ENCODE measurements at places on chromosomes 1 and 21.

- DNase-seq, result no peak
Observed at GRCh38 chr1:206737729-206738201, 32.8 kb upstream of the IL19 start.

DNA sequence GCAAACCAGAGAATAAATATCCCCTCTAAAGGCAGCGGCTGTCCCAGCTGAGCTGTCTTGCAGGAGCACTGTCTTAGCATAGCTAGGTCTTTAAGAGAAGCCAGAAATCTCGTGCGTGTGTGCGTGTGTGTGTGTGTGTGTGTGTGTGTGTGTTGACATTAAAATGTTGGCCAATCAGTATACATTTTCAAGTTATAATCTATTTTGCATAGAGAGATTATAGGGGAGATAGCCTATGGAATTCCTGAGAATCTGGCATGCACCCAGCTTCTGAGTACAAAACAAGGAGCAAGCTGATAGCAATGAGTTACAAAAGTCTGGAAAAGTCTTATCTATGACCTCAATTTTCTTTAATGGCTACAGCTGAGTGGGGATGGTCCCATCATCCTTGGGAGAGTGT is 17.7 kb downstream of the METTL13 start:
- no peak for DNase-seq

- no peak for DNase-seq
Observed at GRCh38 chr1:242241936-242242335, 243.0 kb upstream of the MAP1LC3C start.

DNA sequence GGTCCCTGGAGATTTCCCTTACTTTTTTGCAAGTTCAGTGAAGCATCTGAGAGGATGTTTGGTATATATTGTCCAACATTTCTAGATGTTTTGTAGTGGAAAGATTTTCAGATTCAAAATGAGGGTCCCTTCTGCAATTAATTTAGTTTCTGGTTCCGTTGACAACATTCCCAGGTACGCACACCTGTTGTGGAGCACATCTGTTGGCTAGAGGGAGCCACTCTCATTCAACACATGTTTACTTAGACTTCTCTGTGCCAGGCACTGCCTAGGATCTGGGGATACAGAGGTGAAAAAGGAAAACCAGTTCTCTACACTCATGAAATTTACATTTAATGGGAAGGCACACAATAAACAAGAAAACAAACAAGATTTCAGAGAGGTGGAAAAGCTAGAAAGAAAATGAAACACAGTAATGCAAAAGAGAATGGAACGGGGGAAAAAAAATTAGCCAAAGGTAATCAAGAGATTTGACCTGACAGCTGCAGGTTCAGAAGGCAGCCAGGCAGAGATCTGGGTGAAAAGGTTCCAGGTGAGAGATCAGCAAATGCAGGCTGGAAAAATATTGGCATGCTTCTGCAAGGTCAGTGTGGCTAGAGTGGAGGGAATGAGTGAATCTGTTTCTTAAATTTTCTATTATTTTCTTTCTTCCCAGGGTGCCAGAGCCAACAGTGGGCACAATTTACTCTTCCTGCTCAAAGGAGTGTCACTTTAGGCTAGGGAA is 48.4 kb upstream of the KAZN start:
- no peak for DNase-seq

DNA sequence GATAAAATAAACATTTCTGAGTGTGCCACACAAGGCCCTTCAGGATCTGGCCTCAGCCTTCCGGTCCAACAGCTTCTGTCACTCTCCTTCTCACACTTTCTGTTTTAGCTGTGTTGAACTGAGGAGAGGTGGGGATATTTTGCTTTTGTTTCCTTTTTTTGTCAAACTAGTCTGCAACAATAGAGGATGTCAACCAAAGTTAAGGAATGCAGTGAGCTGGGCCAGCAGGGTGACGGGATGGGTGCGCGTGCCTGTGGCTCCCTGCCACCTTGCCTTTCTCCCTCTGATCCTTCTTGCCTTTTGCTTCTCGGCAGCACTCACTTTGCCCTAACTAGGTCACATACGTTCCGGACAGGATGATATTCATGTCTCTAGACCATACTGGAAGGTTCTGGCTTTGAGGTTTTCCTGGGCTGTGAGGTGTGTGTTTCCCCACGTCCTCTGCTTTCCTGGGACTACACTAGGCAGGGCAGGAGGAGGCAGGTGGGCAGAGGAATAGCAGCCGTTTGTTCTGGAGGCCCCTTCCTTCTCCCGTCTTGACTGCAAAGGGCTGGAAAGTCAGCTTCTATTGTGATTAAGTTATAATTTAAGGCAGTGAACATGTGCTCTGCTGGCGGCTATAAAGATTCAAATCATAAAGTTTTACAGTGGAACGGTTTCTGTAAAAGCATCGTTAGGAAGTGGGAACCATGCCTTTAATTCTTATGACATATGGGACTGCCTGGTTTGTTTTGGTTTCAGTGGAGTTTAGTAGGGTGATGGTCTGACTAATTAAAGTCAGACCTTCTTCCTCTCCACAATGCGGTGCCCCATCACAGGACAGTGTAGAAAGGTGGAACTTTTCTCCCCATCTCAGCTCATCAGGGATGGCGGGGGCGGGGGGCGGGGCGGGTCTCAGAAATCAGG is 67.8 kb downstream of the RNF220 start:
- no peak for DNase-seq

GRCh38 chr1:30834253-30834652 is 74.3 kb downstream of the SDC3 start:
- DNase-seq, result no peak

- no peak for DNase-seq
Observed at GRCh38 chr1:209610631-209610905, 27.1 kb downstream of the CAMK1G start.

DNA sequence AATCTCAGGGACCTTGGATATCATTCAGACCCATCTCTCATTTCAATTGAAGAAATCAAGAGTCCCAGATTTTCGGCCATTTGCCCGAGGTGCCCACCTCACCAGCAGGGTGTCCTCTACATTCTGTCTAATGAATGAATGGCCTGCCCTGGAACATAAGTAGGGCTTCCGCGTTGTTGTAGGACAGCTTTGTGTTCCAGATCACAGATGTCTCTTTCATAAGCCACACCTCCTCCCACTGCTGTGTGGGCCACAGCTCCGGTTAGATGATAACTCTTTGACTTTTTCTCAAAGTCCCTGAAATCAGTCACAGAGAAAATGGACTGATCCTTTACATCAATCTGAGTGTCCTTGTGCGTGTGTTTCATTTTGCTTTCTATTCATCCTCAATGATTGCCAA is 144.4 kb downstream of the RGS7 start:
- no peak for DNase-seq

- no peak for DNase-seq
Observed at GRCh38 chr1:226541631-226542622, 6.6 kb upstream of the STUM start.

- DNase-seq, result no peak
Observed at GRCh38 chr1:234619794-234620247, 9.8 kb upstream of the IRF2BP2 start.

GRCh38 chr1:8329439-8329838 is 11.5 kb downstream of the SLC45A1 start:
- no peak for DNase-seq

- no peak for DNase-seq
Observed at GRCh38 chr1:47210666-47211065, 20.8 kb upstream of the PDZK1IP1 start.

DNA sequence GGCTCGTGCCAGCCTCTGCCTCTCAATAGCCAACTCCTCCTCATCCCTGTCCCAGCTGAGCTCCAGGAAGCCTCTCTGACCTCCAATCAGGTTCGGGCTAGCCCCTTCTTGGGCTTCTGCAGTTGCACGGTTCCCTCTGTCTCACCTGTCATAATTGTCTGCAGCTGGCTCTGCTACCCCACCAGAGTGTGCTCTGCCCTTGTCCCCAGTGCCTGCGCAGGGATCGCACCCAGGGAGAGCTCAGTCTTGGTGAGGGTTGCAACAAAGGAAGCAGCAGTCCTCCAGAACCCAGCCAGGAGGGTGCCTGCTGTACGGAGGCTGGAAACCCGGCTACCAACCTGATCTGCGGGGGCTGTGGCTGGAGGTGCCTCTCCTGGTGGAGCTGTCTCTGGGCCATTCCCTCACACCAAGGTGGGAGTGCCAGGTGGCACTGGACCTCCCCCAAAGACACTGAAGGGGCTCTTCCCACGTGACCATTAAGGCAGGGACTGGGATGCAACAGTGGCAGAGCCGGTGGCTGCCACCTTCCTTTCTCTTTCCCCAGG is 63.5 kb upstream of the DMRTB1 start:
- DNase-seq, result no peak

DNA sequence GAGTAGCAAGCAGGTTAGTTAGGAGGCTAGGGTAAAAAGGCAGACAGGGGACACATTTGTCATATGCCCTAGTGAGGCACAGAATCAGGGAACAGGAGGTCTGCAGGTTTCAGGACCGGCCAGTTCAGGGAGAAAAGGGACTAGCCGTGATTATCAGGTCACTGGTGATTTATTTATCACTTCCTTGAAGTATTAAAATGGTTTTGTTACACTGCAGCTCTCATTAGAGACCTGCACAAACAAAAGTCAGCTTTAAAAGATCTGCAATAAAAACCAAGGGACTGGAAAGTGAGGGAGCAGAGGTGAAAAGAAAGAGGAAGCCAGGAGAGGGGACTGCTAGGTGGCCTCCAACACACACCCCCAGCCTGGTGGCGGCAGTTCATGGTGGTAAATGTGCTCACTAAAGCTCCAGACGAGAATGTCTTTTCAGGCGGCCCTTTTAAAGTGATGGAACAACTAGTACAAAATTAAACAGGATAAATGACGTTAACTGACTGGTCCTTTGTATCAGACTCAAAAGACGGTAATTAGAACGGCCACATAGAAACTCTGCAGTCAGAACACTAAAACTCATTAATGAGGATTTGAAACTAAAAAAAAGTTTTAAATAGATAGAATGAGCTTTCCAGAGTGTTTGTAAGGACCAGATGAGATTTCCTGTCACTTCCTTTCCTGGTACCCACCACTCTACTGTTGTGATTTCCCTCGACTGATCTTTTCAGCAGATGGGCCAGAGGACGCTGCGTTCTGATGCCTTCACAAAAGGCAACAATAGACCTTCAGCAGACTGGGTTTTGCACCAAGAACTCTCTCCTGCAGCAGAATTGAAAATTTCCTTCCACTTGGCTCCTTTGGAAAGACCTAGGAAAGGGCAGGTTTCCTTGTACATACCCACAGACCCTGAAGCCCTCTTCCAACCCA is 136.8 kb downstream of the NTPCR start:
- no peak for DNase-seq

DNA sequence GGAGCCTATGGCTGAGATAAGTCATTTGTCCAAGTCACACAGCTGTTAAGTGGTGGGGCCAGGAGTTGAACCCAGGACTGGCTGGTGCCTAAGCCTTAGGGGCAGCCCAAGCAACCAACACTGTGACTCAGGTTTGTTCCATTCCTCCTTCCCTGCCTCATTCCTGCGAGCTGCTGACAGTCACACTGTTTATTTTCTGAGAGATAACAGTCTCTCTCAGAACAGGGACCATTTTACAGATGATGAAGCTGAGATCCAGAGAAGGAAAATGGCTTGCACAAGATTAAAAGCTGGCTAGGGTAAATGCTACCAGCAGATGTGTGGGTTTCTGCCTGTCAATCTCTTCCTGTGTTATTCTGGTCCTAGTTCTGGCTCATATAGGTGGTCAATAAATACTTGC is 24.3 kb upstream of the TCEA3 start:
- DNase-seq, result no peak

DNA sequence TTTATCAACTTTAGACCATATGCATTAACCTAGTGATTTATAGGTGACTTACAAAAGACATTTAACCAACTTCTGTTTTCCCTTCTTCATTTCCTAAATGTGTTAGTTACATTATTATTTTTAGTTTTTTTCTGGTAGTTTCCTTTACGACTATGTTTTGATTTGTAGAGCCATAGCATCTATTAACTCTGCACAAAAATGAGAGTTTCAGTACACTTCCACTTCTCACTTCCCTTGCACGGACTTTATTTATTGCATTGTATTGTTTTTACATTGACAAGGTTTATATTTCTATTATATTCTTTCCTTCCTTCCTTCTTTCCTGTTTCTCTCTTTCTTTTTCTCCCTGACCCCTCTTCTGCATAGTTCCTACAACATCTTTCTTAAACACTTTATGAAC is 14.7 kb downstream of the PKN2 start:
- DNase-seq, result no peak

DNA sequence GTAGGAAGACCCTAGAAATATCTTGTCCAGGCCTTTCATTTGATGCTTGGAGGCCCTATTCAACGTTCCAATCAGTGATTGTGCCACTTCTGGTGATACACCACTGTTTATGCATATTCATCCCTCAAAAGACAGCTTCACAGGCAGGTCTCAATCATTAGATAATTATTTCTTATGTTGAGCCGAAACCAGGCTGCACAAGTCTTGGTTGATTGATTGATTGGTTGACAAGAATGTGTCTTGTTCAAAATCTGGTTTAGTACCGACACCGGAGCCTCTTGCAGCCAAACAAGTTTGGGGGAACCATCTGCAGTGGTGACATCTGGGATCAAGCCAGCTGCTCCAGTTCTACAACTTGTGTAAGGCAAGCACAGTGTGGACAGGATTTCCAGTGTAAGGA is 20.1 kb downstream of the C8A start:
- no peak for DNase-seq

- DNase-seq, result no peak
Observed at GRCh38 chr1:247212012-247212411, 40.2 kb upstream of the ZNF124 start.

GRCh38 chr1:207069858-207070506 is 16.9 kb downstream of the PFKFB2 start:
- no peak for DNase-seq

DNA sequence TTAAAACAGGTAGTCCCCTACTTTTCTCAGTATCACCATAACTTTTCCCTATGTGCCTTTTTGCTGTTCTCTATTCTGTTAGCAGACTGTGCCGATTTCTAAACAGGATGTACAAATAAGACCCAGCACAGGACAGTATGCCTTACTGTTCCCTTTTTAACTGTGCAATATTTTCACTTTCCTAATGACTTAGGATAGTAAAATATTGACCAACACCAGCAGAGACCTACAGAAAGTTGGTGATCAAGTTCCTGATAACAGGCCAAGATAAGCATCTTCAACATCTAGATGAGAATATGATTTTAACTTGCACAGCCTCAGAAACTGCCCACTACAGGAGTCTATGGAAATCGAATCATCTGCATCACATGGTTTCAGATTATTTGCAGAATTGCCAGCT is 42.0 kb downstream of the ADSS2 start:
- no peak for DNase-seq
